GM13977 (cell line): ENCODE measurements at places on chromosomes 4 and X.

DNA sequence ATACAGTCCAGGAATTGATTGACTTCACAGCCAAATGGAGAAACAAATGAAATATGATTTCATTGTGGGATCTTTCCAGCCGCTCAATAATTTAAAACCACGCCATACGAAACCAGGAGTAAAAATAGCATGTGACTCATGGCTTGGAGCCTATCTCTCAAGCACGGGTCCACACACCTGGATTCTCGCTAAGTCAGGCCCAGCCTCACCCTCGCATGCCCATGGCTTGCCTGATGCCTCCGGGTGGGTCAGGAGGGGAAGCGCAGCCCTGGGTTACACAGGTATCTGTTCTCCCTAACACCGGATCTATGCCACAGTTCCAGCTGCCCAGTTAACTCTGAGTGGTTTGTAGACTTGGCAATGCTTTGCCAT, 5.6 kb upstream of the ABLIM2 start:
- no peak for DNase-seq

GRCh38 chr4:73391774-73392173, 12.3 kb upstream of the ALB start:
- DNase-seq = no peak

DNA sequence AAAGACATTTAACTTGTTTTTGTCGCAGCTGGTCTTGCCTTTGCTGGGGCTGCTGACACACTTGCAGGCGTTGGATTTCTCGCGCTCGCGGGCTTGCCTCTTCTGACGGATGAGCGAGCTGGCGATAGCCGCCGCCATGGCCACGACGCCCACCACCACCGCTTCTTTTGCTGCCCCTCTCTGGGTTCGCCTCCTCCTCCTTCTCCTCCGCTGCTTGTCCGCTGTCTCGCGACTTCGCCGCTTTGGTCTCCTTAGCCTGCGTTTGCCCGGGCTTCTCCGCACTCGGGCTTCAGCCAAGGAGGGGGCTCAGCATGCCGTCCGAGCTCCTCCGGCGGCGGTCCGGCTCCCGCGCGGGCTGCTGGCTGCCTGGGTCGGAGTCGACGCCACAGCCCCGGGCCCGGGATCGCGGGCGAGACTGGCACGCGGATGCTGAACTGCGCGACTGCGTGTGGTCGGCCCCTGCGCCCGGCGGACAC, 613 bp downstream of the FGF13 start:
- no peak for DNase-seq

DNA sequence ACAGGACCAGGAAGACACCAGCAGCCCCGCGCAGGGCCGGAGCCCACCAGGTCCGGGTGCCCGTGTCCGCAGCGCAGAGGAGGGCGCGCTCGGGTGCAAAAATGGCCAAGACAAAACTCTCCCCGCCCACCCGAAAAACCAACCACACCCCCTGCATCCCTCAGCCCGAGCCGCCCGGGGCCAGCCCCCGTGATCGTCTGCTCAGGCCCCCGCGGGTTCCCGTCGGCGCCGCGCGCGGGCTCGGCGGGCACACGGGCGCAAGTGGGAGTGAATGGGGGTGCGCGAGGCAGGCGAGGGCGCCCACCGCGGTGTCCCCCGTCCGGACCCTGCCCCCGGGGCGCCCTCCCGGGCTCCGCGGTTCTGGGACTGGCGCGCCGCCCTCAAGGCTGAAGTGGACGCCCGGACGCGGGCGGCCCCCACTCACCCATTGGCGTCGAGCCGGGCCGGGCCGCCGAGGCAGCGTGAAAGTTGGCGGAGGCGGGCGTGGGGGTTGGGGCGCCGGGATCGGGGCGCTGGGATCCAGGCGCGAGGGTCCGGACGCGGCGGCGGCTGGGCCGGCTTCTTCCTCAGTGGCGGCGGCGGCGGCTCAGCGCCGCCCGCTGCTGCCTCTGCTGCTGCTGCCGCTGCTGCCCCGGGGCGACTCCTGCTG, 393 bp downstream of the SH3KBP1 start:
- DNase-seq = peak; percentile 52

GRCh38 chr4:141056473-141056872, 76.8 kb downstream of the RNF150 start:
- DNase-seq = no peak

DNA sequence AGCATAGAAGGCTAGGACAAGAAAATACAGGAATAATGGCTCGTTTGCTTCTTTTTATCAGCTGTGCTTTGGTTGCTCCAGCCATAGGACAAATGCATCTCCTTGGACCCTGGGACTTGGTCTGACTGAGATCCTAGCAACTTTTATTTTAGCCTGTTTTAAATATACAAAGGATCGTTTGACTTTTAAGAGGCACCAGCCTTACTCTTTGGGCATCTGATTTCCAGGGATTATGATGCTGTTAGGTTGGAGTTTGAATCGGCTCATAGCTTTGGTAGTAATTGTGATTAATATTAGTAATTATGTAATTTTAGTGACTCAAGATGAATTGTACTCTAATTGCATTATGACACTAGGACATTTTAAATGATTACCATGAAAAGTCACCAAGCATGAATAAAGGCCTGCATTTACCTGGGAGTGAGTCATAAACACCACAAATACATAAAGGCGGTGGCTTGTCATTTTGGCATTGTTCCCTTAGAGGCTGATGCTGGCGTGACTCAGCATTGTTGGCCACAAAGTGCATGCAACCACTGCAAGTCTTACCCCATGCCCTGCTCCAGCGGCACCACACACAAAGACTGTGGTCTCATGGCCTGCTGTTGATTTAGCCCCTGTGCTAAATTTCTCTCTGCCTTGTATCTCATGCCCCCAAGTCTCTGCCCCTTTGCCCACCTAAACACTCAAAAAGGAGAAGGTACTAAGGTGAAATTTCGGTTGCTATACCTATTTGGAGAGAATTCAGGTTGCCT, 12.4 kb downstream of the GPAT3 start:
- DNase-seq = peak; percentile 66

DNA sequence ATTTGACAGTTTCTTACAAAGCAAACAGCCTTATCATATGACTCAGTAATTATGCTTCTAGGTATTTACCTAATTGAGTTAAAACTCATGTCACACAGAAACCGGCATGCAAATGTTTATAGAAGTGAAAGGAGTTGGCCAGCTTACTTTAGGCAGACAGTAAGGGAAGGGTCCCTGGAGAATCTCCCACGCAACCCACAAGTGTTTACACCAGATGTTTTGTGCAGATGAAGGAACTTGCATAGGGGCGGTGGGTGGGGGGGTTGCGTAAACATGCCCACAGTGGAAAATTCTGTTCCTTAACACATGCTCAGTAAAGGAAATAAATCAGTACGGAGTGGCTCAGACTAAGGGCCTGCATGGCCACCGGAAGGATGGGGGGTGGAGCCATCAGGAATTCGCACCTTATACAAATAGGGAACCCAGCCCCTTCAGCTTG, 330.5 kb upstream of the AADAT start:
- no peak for DNase-seq

GRCh38 chr4:18754180-18754579, 732.6 kb upstream of the LCORL start:
- DNase-seq = no peak

DNA sequence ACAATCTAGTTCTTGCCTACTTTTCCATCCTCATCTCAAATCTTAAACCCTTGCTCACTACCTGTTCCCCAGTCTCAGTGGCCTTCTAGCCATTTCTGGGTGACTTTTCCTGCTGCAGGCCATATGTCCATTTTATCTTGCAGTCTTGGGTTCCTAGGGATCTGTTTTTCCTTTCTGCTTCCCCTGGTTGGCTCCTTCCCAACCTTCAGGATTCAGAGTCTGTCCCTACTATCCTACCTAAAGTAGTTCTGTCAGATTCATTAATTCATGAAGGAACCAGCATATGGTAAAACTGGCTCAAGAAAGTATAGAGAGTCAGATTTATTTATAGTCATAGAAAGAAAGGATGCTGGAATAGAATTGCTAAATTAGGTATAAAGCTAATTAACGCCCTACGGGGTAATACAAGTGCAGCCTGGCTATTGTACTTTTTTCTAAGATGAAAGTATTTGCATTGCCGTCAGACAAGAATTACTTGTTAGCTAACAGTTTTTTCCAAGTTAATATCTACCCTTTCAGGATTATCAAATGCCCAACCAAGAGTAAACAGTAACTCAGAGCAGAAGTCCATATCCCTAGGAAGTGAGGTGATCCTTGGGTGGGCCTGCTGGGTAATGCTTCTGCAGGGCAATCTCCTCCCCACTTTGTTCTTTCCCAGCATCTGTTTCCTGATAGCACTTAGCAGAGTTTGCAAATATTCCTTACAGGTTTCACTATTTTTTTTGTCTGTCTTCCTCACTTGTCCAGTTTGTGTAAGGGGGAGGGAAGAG, 63.6 kb downstream of the REPS2 start:
- DNase-seq = no peak

DNA sequence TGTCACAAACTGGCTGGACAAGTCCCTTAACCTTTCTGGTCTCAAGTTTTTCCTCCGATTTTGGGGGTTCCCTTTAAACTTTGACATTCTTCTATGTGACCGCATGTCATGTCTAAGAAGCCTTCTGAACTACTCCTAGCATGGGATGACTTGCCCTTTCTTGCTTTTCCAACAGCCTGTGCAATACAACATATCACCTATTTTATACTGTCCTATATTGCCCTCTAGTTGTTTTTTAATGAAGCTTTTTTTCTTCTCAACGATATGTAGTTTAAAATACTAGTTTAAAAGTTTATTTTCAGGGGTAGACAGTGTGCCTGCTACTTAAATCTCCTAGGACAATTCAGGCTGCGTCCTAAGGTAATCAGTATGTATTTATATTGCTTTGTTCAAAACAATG, 1.0 kb upstream of the IGBP1 start:
- DNase-seq = no peak

DNA sequence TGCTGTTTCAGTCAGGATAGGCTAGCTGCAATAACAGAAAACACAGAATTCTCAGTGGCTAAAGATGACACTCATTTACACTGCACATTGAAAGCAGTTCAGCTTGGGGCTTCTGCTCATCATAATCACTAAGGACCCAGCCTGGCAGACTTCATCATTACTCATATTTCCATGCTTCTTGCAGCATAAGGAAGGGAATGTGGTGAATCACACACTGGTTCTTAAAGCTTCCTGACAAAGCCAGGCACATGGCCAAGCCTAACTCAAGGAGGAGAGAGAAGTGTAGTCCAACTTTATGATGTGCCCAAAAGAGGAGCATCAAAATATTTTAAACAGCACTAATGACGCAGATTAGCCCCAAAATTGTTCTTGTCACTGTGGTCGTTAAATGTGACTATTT, 186.5 kb downstream of the BANK1 start:
- no peak for DNase-seq

- no peak for DNase-seq
Observed at GRCh38 chr4:153233761-153234371, 29.6 kb downstream of the TRIM2 start.

DNA sequence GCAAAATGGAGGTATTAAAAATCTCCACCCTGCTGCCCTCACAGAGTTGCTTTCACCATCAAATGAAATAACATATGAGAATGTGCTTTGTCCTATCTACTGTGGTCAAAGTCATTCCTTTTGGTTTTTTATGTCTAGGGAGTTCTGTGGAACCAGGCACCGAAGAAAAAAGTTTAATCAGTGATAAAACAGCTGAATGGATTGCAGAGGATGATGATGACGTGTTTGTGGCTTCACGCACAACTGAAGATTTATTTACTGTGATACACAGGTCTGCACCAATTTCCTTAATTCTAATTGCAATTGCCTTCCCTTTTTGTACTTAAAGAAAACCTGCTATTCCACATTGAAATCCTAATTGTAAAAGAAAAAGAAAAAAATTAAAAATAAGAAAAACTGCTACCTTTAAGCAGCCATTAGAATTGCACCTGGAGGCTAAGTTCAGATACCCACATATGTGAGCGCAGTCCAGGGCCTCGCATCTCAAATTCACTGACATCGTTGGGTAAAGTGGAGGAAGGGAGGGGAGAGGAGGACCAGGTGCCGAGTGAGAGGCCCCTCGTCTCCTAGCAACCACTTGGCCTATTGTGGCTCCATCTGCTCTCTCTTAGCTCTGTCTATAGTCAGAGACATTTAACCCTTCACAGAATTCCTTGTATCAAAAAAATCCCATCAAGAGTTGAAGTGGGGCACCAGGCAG, 10.5 kb upstream of the RTL5 start:
- no peak for DNase-seq

DNA sequence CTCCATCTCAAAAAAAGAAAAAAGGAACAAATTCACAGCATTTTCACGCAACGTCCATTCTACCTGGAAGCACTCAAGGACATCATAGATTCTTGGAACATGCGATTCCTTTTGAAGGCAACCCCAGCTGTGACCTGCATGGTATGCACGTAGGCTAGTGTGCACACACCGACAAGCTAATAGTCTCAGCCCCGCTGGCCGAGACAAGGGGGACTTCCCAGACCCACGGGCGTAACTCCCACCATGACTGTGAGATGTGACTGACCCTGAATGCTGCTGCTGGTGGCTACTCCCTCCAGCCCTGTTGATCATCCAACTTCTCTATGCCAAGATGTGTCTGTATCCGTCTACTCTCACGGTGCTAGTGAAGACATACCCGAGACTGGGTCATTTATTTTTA, 78.3 kb downstream of the CRLF2 start:
- no peak for DNase-seq

GRCh38 chr4:78656968-78657445, 105.4 kb downstream of the ANXA3 start:
- DNase-seq = no peak

GRCh38 chr4:136442447-136442846, 1089.8 kb downstream of the PCDH18 start:
- DNase-seq = no peak

- no peak for DNase-seq
Observed at GRCh38 chrX:110417128-110417527, 58.5 kb downstream of the RTL9 start.

- peak; percentile 46 for DNase-seq
Observed at GRCh38 chr4:120922381-120923206, at the start of gene PRDM5. PRDM5 (minus strand) TSS chr4:120922726; CDS start chr4:120922608, 118 bp downstream.

DNA sequence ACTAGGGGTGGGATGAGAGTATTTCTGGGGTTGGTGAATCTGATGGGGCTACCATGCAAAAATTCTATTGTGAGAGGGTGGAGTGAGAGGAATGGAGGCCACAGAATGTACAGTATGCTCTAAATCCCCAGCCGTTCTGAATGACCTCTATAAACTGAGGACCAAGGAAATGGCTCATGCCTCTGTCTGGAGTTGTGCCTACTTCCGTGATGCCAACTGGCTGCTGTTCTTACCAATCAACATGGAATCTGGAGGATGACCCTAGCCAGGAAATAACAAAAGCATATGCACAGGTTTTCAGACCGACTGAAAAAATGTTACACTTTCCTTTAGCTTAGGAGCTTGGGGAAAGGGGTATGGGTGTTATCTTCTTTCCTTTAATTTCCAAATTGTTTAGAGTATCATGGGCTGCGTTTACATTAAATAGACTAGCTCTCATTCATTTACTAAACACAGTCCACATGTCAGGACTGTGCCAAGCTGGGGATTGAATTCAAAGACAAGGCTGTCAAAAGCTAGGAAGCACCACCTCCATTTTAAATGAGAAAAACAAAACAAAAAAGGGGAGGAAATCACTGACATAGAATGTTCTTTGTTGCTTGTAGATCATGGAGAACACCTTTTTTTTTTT, 20.2 kb upstream of the CCKAR start:
- no peak for DNase-seq

GRCh38 chr4:19534159-19534558, 717.5 kb upstream of the SLIT2 start:
- no peak for DNase-seq
